ENCODE measurements at places on chromosomes 16 and 17. TPM values are rescaled to one million over a fixed set of nuclear protein-coding genes. Genes with fewer than 3 reads are reported as not detected.

The CRYBA1 gene
- not detected for total RNA-seq

The KRTAP4-5 gene
- total RNA-seq, result not detected

The CDRT4 gene
- 1.8 TPM for total RNA-seq

The RNF43 gene
- total RNA-seq, result under 0.01 TPM

The KRTAP4-6 gene
- total RNA-seq, result not detected

The MRM1 gene
- 4.4 TPM for total RNA-seq

The GNGT2 gene
- not detected for total RNA-seq

The HAGHL gene
- 15.8 TPM for total RNA-seq

The GPR142 gene
- not detected for total RNA-seq

The HOXB7 gene
- total RNA-seq, result 3.5 TPM

The NPIPA7 gene
- total RNA-seq, result 0.73 TPM

The PRSS8 gene
- not detected for total RNA-seq

The TEX14 gene
- 0.73 TPM for total RNA-seq

The RRAD gene
- 1.5 TPM for total RNA-seq

The HOXB9 gene
- 0.37 TPM for total RNA-seq

The TNFRSF17 gene
- total RNA-seq, result not detected

The FAM171A2 gene
- 0.98 TPM for total RNA-seq

The RCVRN gene
- total RNA-seq, result not detected

The RNU2-1 gene
- not detected for total RNA-seq

The MPV17L gene
- 1.2 TPM for total RNA-seq

The SEZ6 gene
- total RNA-seq, result not detected

The ODAD4 gene
- total RNA-seq, result 0.37 TPM

The TOX3 gene
- total RNA-seq, result not detected

The KCTD11 gene
- total RNA-seq, result 4.1 TPM

The ATP6V0D1 gene
- 129 TPM for total RNA-seq

The GFAP gene
- total RNA-seq, result not detected

The EPOP gene
- 2.6 TPM for total RNA-seq

The USP43 gene
- total RNA-seq, result 0.39 TPM
